ENCODE measurements at places on chromosomes 2 and 18.

GRCh38 chr2:199851883-199852282 lies 891 bp upstream of the FTCDNL1 start:
- no peak for DNase-seq

DNA sequence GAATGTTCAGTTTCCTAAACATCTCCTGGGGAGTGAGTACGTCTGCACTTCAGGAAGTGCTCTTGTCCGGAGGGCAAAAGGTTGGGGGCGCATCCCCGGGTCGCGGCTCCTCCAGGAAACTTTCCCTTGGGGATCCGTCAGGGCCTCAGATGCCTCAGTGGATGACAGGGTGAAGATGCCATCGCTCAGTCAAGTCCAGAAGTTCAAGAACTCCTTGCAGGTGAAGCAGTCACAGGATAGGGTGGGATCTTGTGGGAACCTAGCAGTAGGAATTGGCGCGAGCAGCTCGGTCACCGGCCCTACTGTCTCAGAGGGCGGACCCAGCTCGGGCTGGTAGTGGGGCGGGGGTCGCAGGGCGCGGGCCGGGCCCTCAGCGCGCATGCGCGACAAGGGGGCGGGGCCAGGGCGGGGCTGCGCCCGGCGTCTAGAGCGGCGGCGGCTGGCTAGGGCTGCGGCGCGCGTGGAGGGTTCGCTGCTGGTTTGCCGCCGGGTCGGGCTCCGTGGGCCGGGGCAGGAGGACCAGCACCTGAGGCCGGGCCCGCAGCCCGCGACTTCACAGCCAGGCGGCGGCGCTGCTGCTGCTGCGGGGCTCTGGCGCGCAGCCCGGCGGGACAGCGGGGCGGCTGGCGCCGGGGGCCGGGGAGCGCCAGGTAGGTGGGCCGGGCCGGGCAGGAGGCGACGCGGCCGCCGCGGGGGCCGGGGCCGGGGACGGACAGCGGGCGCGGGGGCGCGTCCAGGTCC lies at the start of gene INPP4A:
INPP4A (plus strand) TSS at position 423 of the 741 bp plus-strand sequence. CDS start 75,191 bp downstream, outside the sequence.
- DNase-seq = peak; percentile 98

GRCh38 chr2:237538001-237538720 lies 28.2 kb upstream of the PRLH start:
- DNase-seq = no peak

- no peak for DNase-seq
Observed at GRCh38 chr2:113064898-113065297, 2.9 kb upstream of the IL1F10 start.

- DNase-seq = peak; percentile 30
Observed at GRCh38 chr2:229050133-229050532, 221.0 kb downstream of the PID1 start.

GRCh38 chr2:241853651-241854341 lies 4.9 kb downstream of the PDCD1 start:
- DNase-seq = peak; percentile 43

- DNase-seq = no peak
Observed at GRCh38 chr2:235849489-235849888, 318.7 kb downstream of the GBX2 start.

GRCh38 chr2:88170472-88170892 lies 336 bp downstream of the THNSL2 start:
- DNase-seq = peak; percentile 39

DNA sequence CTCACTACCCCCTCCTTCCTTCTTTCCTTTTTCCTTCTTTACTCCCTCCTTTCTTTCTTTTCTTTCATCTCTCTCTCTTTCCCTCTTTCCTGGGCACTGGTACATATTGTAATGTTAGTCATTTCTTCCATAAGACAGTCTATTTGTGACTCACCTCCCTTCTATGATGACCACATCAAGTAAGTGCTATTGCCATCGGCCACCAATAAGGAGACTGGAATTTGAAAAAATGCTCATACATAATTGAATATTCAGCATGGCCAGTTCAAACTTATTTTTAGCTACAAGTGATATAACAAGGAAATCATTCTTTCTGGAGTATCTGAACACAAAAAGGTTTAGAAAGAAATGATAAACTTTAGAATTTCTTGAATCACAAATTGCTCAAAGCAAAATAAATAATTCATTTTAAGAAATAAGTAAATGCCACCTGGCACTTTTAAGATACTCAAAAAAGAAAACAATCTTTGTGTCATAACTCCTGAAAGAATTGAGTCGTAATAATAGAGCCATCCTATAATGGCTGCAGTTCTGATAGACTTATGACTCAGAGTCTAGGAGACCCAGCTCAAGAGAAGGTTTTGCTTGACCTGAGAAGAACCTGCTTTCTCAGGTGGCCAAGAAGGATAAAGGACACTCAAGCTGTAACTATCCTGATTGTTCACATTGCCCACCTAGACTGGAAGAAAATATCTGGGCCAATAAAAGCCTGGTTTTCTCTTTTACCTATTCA lies 51.6 kb upstream of the CCBE1 start:
- no peak for DNase-seq

DNA sequence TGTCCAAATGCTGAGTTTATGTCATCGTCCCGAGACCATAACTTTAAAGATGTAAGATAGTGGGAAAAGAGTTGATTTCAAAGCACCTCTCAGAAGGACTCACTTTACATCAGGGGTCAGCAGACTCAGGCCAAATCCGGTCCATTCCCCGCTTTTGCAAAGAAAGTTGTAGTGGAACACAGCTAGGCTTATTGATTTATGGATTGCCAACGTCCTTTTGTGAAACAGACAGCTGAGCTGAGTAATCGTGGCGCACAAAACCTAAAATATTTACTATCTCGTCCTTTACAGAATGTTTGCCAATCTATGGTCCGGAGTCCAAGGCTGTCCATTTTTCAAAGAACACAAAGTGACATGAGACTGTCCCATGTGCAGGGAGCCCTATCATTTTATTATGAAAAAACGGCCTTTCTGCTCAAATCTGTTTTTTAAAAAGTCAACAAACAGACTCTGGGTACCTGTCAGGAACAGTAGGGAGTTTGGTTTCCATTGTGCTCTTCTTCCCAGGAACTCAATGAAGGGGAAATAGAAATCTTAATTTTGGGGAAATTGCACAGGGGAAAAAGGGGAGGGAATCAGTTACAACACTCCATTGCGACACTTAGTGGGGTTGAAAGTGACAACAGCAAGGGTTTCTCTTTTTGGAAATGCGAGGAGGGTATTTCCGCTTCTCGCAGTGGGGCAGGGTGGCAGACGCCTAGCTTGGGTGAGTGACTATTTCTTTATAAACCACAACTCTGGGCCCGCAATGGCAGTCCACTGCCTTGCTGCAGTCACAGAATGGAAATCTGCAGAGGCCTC lies at the start of gene IL1RN:
IL1RN (plus strand) TSS at position 754 of the 801 bp plus-strand sequence; CDS start at position 781, 27 bp downstream.
- DNase-seq = no peak

DNA sequence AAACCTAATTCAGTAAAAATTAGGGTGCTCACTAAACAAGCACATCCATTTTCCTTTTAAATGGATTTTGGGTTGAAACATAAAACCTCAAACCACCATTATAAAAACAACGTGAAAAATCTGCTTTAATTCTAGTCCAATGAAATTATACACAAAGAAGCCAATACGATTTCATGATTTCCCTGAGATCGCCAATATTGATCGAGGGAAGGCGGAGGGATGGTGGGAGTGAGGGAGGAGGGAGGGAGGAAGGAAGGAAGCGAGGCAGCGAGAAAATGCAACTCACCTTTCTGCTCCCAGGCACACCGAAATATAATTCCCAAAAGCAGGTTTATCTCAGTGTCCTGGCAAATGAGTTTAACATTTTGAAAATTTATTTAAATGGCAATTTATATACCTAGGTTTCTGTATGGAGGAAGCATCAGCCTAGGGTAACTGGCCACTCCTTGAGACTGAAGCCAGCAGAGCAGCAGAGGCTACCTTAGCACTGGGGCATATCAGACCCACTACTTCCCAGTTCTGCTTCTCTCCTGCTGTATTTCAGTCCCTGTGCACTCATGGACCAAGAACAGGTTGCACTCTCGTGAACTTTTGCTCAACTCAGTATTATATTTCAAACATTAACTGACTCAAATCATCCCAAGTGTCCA lies 2.3 kb upstream of the ONECUT2 start:
- DNase-seq = no peak

GRCh38 chr18:31738460-31739407 lies 21.9 kb downstream of the SLC25A52 start:
- no peak for DNase-seq

- peak; percentile 61 for DNase-seq
Observed at GRCh38 chr2:234257859-234258561, 207.5 kb downstream of the SPP2 start.

- DNase-seq = no peak
Observed at GRCh38 chr18:32550963-32551362, 80.3 kb upstream of the GAREM1 start.

- no peak for DNase-seq
Observed at GRCh38 chr2:239300242-239300641, 100.6 kb downstream of the HDAC4 start.

DNA sequence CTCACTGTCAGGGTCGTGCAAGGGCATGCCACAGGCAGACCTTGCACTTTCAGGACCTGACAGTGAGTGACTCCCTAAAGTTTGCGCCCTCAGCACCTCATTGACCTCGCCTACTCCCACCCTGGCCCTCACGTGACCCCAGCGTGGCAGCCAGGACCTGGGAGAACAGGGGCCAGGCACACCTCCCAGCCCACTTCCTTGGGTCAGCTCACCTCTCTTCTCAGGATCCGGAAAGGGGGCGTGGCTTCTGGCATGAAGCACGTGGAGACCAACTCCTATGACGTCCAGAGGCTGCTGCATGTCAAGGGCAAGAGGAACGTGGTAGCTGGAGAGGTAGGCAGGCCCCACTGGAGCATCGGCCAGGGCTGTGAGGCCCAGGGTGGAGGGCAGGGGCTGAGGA lies 8.8 kb downstream of the VIL1 start:
- no peak for DNase-seq

- DNase-seq = no peak
Observed at GRCh38 chr2:62335612-62336011, 139.7 kb downstream of the B3GNT2 start.

DNA sequence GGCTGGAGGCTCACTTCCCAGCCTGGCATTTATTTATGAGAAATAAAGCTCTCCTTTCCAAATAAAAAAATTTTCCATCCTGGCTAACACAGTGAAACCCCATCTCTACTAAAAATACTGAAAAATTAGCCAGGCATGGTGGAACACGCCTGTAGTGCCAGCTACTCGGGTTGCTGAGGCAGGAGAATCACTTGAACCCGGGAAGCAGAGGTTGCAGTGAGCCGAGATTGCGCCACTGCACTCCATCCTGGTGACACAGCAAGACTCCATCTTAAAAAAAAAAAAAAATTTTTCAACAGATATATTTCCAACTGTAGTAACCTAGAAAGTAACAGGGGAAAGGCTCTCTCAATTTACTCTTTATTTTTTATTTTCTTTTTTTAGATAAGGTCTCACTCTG lies 6.1 kb upstream of the PCBP1 start:
- DNase-seq = no peak

- DNase-seq = no peak
Observed at GRCh38 chr2:74347742-74348141, 4.5 kb upstream of the SLC4A5 start.

- DNase-seq = no peak
Observed at GRCh38 chr2:188663301-188663700, 310.9 kb upstream of the COL3A1 start.

- no peak for DNase-seq
Observed at GRCh38 chr2:160328811-160329527, 128.9 kb upstream of the ITGB6 start.

DNA sequence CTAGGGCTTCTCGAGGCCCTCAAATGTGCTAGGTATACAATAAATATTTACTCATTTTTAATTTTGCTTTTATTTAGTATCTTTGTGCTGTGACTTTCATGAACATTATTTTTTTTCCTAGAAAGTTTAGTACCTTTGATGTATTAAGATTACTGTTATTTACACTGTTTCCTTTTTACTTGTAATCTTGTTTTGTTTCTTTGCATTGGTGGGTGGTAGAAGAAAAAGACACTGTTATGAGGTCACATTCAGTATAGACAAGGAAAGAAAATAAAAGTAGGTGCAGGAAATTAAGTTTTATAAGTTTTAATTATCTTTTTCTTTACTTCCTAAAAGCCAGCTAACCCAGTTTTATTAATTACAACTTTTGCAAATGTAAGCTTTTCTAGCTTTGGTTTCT lies 23.0 kb downstream of the MALT1 start:
- DNase-seq = no peak

DNA sequence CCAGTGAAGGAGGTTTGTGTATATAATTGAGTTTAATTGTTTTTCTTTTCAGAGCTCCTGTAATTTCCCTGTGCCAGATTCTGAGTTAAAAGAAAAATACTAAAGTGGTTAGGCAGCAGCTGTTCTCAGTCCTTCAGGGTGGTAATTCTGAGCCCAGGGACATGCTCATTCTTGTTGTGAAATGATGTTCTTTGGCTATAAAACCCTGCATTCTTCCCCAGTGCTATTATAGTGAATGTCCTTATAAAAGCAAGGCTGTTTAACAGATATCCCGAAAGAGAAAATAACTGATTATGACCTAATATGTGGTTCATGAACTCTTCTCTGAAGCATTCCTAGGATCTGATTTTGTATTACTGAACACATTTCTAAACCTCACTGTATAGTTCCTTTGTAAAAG lies 34.0 kb downstream of the ADAM23 start:
- no peak for DNase-seq

- DNase-seq = no peak
Observed at GRCh38 chr18:49142216-49142615, 191.5 kb upstream of the SMAD7 start.

GRCh38 chr2:96258166-96259022 lies 7.4 kb downstream of the TMEM127 start:
- no peak for DNase-seq

GRCh38 chr18:31648966-31649429 lies 35.4 kb downstream of the B4GALT6 start:
- DNase-seq = no peak

DNA sequence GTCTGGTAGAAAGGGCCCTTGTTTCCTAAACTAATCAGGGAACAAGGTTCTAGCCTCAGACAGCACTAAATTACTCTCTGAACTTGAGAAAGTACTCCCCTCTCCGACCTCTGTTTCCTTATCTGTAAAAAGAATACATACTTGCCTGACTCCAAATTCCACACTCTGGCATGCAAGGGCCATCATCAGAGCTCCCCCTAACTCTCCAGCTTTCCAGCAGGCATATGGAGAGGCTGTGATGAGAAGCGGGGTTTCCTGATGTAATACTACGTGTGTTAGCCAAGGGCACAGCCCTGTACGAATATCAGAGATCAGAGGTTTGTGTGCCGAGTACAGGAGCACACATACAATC lies 1.8 kb upstream of the EVA1A start:
- no peak for DNase-seq

DNA sequence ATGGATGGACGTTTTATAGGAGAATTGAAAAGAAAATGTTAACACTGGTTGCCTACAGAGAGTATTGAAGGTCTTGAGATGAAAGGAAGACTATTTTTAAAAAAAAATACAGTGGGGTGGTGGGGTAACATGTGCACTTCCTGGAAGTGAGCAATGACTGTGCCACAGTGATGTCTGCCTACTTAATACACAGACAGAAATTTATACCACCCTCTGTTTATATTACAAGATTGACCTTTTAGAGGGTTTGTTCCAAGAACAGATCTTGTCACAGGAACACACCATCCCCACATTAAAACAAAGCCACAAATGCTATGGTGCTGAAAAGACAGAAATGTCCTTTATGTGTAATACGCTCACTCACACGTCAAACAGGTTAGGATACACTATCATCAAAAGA lies 87.6 kb downstream of the THADA start:
- DNase-seq = no peak

- no peak for DNase-seq
Observed at GRCh38 chr2:85009019-85009618, 38.2 kb downstream of the KCMF1 start.
